ENCODE measurements at places on chromosomes 13 and 19.

DNA sequence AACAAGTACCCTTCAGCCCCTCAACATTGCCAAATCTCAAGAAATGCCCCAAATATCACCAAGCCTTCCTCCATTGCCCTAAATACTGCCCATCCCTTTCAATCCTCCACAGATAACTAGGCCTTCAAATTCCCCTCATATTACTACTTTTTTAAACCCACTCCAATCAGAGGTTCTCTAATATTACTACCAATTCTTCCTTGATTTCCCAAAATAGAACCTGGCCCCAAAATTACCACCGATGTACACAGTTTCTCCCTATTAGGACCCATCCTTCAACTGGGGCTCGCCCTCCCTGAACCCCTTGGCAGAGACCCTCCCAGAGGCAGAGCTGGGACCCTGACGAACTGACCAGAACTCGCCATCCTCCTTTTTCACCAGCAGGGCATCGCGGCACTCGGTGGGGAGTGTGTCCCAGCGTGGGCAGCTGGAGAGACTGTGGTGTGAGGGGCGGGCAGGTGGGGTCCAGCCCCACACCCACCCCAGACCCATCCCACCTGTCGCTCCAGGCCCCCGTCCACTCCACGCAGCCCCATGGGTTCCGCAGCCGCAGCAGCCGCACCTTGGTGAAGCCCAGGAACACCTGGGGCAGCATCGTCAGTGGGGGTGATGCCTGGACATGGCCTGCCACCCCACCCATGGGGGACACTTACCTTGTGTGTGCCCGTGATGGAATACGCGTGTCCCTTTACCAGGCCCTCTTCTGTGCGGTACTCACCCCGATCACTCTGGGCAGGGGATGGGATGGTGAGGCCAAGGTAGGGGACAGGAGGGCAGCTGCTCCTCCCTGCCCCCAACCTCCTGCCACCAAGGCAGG, 6.1 kb downstream of the CAPN12 start:
- no peak for DNase-seq

DNA sequence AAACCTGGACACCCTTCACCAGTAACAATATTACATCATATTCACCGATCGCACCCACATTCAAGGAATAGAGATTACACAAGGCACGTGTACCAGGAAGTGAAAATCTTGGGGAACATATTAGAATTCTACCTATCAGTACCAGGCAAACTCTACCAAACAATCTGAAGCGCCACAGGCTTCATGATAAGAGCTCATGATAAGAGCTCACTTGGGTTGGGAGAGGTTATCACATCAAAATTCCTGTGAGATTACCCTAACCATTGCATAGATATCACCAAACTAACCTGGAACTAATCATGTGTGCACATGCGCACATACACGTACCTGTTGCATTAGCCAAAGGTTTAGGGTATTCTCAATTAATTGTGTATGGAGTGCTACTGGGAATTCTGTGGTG, 1861.3 kb downstream of the PCDH9 start:
- DNase-seq: no peak

GRCh38 chr13:76000131-76000530, 364.0 kb downstream of the LMO7 start:
- DNase-seq: no peak

DNA sequence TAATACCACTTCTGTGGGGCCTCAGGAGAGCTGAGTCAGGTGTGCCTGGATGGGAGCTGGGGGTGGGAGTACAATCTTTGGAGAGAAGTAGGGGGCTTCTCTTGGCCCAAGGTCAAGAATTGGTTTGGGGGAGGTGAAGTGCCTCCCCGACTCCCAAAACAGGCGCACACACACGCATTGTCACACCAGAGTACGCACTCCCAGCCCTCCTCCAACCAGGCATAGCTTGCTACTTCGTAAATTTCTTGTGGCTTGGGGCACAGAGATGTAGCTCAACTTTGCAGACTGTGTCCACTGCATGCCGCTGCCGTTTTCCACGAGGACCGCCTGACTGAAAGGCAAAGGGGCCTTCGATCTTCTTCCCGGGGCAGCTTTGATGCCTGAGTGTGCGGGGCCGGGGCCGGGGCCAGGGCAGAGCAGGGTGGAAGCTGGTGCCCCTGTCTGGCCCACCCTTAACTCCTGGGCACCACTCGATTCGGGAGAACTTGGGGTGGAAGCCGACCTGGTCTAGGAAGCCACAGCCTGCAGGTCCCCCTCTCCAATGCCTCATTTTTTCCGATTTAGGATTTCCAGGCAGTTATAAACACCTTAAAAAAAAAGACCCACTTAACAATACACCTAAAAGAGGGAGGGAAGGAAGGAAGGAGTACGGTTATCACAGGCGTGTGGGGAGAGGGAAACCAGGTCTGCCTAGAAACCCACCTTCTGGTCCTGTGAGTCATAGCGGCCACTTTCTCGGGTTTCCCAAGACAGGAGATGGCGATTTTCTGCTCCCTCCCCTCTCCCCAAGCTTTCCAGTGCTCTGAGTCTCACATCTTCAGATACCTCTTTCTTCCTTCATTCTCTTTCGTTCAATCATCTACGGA, 5.8 kb upstream of the TSHZ3 start:
- DNase-seq: no peak

GRCh38 chr13:35699825-35700510, 223.5 kb upstream of the MAB21L1 start:
- DNase-seq: no peak

DNA sequence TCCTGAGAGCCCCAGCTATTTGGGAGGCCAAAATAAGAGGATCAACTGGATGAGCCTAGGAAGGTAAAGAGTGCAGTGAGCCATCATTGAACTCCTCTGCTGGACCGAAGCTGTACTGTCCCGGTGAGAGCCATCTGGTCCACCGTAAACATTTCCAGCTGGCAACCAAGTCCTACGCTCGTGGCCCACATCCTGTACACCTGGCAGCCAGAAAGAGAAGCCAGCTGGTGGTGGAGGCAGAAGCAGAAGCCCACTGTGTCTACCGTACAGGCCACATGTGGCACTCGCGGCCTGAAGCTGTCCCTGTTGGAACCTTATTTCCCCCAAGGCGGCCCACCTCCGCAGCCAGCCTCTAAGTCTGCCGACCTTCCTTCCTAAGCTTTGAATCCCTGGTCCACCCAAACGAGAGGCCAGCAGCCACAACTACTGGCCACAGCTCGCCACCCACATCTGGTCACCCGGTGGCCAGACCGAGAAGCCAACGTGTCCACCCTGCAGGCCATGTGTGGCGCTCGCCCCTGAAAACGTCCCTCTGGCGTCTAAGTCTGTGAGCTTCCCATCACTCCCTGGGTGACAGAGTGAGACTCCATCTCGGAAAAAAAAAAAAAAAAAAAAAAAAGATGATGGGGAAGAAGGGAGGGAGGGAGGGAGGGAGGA, 14.2 kb upstream of the ZNF91 start:
- DNase-seq: no peak

- DNase-seq: no peak
Measured at GRCh38 chr13:40064154-40065097, 409.0 kb downstream of the COG6 start.

DNA sequence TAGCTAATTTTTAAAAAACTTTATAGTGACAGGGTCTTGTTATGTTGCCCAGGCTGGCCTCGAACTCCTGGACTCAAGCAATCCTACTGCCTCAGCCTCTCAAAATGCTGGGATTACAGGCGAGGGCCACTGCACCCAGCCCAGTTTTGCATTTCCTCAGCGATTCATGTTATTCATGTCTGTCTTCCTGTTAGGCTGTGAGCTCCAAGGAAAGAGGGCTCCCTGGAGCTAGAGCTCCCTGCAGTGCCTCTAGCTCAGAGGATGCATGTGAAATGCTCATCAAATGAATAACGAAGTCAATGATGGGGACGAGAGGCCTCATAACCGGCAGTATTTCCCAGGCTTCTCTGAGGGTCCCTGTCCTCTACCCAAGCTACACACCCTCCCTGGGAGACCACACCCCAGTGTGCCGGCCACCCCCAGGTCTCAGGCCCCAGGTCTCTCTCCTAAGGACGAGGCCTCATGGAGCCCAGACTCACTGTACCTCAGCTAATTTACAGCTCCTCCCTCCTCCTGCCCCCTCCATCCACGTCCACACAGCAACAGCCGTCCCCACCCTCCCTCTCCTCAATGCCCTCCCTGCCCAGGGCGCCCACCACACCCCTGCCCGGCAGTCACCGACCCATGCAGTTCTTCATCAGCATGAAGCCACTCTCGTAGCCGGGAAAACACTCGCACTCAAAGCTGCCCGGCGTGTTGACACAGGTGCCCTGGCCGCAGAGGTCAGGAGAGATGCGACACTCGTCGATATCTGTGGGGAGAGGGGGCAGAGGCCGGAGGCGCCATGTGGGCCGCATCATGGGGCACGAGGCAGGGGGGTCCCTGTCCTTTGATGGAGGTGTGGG, 28.5 kb downstream of the FBN3 start:
- DNase-seq: no peak

GRCh38 chr13:97327086-97327485, 105.0 kb downstream of the MBNL2 start:
- DNase-seq: no peak

DNA sequence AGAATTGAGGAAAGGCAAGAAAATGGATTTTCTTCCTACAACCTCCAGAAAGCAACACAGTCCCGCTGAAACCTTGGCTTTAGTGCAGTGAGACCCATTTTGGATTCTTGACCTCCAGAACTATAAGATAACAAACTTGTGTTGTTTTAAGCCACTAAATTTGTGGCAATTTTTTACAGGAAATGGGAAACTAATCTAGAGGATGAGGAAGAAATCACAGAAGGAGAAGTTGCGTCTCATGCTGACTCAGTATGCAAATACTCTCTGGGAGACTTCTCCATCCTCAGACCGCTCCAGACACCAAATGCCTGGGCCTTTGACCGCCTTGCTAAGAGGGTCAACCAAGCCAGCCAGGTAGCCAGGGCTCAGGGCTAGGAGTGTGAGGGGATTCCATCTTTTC, 13.1 kb upstream of the CEACAM16 start:
- no peak for DNase-seq

- no peak for DNase-seq
Measured at GRCh38 chr13:87172166-87172835, 498.9 kb upstream of the SLITRK5 start.

DNA sequence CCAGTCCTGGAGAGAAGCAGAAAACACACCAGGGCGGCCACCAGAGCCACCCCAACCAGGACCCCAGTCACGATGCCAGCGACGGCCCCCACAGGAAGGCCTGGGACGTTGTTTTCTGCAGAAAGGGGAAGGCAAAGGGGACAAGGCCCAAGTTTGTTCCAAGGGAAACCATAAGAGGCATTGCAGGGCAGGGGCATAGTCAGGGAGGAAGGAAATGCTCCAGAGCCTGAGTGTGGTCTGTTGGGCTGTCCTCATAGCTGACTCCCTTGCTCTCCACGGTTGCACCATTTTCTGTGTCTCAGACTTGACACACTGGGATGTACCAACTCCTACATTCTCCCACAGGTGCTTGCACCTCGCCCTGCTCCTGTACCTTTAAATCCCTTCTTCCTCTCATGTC, 5.2 kb downstream of the CEACAM4 start:
- no peak for DNase-seq

DNA sequence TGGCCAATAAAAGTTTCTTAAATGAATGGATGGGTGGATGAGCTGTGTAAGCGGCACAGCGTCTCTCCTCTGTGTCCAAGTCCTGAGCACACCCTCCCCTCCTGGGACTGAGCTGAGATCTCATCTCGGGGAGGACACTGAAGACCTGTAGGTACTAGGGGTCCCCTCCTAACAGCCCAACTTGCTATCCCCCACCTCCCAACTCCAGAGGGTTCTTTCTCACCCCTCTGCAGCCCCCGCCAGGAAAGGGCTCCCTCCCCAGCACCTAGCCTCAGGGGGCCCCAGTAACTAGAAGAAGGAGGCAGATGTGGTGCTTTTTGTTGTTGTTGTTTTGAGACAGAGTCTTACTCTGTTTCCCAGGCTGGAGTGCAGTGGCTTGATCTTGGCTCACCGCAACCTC, 1.1 kb upstream of the NANOS3 start:
- DNase-seq: no peak

DNA sequence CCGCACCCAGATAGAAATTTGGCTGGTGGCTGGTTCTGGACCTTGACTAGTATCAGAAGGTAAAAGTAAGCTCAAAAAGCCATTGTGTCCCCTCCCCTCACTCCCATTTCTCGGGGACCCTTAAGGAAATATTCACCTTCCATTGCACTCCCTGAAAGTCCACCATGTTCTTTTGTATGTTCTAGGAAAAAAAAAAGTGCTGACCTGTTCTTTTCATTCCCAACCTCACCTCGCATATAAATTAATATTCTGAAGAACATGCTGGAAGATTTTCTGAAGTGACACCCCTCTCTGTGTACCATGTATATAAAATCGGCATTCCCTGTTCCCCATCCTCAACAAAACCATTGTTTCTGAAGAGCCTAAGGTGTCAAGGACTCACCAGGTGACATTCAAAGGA, 43.2 kb downstream of the ZNF557 start:
- DNase-seq: no peak

DNA sequence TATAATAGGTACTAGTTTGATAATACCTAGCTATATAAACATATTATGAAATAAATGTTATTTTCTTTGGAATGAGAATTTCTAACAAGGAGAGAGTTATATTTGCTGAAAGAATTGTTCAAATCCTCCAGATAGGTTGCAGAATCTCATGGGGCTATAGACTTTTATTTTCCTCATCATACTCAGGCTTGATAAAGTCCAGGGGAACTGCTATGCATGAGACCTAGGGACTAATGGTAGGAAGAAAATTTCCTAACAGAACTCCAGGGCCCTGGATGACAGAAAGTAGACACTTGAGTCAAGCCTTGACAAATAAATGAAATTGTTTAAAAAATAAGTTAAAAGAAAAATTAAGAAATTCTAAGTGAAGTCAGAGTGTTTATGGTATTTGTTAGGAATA, 138.5 kb upstream of the DACH1 start:
- DNase-seq: no peak

GRCh38 chr13:79936368-79937136, 404.4 kb downstream of the SPRY2 start:
- DNase-seq: no peak

DNA sequence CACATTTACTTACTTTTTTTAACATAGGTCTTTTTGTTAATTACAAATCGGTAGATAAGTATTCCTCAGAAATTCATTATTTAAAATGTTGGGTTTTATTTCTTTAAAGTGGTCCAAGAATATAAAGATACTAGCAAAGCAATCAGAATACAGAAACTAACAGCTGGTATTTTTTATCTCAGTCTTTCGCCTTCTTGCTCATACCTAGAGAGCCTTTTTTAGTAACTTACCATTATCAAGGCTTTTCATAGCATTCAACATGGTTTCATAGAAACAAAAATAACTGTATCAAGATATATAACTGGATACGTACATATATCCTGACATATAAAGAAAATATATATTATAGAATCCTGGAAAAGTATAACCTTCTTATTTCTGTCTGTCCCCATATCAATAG, 227.8 kb upstream of the MIR17HG start:
- DNase-seq: no peak

DNA sequence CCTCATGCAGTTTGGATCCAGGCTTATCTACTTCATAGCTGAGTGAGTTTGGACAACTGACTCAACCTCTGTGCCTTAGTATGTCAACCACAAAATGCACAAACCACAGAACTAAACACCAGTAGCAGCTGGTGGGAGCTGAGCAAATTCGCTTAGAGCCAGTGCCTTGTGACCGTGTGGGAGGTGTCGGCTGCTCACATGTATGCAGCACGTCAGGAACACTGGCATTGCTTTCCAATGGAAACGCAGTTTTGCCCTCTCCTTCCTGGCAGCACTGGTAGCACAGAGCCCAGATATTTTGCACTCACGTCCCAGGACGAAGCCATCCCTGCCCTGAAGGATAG, 8.3 kb upstream of the NTN5 start:
- DNase-seq: no peak
